ENCODE measurements at places on chromosomes 4 and X.
A peak's percentile ranks its signal among the peaks of the same experiment; 100 is the strongest.

GRCh38 chr4:179867300-179867878, 2375.8 kb upstream of the TENM3 start:
- peak; percentile 4 for DNase-seq

- DNase-seq: no peak
Measured at GRCh38 chr4:28518561-28519165, 1658.0 kb downstream of the STIM2 start.

DNA sequence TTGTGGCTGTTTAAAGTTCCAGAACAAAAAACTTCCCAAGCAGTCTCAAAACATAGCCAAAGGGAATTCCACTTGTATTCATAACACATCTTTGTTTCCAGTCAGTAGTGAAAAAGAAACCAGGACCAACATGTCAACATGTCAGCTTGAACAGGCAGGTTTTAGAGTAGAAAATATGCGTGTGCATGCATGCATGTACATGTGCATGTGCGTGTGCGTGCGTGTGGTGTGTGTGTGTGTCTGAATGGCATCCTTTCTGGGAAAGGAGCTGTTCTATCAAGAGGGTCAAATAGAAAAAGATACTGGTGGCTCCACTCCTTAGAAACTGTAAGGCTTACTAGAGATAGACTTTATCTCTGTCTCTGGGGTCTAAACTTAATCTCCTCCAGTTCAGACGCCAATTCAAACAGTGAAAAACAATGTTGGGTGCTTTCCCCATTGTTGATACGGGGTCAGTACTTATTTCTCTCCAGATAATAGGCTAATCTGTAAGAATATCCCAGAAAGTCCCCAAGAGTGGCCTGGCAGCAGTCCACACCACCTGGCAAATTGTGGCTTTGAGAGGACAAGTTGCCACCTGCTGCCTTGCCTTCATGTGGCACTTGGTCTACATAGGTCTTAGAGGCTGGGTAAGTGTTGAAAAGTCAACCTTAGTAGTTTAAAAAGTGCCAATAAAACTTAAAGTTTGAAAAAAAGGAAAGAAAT, 110.4 kb downstream of the SCD5 start:
- no peak for DNase-seq

GRCh38 chrX:18970465-18970864, 13.4 kb downstream of the PHKA2 start:
- DNase-seq: no peak

DNA sequence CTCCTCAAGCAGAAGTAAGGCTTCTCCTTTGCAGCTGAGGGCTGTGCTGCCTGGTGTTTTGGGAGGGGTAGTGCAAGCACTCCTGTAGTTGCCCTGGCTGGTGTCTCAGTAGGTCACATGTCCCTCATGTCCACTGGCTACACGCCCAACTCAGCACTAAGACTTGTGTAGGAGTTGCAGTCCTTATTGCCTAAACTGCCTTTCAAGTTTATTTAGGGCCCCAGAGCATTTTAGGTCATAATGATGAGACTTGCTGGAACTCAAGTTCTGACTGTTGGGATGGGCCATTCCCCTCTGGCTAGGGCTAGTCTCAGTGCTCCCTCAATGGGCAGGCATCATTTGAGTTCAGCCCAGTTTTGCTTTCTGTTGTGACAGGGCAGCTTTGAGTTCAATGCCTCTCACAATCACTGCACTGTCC, 44.1 kb downstream of the PPM1K start:
- DNase-seq: no peak

GRCh38 chr4:114780205-114780604, 181.6 kb downstream of the UGT8 start:
- no peak for DNase-seq

- no peak for DNase-seq
Measured at GRCh38 chrX:141642979-141643378, 53.5 kb downstream of the SPANXA2 start.

- no peak for DNase-seq
Measured at GRCh38 chr4:83223781-83224180, 60.8 kb downstream of the COQ2 start.

GRCh38 chrX:153406011-153406410, 4.9 kb upstream of the PNMA6E start:
- no peak for DNase-seq

Data from NCI-H1048 (cell line).